Stimulated activated CD8-positive, alpha-beta memory T cell treated with anti-CD3 and anti-CD28 coated beads, Interleukin-4, amount 100 ng/mL, for 1 hour (primary cell): ENCODE measurements at places on chromosomes 2 and 18.

- no peak for DNase-seq
Measured at GRCh38 chr18:10319914-10320600, 134.4 kb upstream of the APCDD1 start.

DNA sequence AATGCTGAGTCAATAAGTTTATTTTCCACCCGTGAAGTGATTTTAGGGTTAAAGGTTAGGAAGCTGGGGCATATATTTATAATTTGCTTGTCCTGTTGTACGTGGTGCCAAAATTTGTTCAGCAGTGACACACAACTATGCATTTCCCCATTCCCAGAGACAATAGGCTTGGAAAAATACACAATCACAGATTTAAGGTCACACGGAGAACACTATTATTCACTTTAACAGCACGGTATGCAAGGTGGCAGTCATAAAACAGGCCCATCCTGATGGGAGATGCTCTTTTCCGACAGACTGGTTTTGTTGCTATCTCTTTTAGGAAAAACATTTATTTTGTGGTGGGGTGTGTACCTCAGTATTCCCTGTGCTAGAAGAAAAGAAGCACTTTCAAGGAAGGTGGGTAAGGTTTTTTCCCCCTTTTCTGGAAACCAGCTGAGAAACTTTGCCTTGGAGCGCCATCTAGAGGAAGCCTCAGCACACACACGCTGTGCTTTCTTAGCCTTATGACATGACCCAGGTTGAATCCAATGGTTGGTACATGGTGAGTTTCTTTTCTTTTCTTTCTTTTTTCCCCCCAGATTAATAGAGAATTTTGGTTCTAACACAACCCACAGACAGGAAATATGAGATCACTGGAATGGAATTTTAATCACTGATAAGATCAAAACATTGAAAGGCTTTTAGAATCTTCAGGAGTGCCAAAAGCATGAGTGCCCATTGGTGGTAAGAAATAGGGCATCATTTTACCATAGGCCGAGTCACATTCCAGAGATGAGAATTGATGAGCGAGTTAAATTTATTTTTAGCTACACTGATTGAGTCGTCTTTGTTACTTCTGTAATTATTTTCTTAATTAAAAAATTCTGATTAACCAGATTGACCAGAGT is 332.1 kb downstream of the AGPS start:
- DNase-seq = no peak

GRCh38 chr2:237090906-237091305 is 5.2 kb downstream of the COPS8 start:
- no peak for DNase-seq

GRCh38 chr18:55790296-55790695 is 202.3 kb upstream of the TCF4 start:
- no peak for DNase-seq
